ENCODE measurements at places on chromosomes 16 and 17.
A peak's percentile ranks its signal among the peaks of the same experiment; 100 is the strongest.

- DNase-seq: no peak
These were observed 225.3 kb downstream of the KATNIP start for GRCh38 chr16:27775254-27775653.

DNA sequence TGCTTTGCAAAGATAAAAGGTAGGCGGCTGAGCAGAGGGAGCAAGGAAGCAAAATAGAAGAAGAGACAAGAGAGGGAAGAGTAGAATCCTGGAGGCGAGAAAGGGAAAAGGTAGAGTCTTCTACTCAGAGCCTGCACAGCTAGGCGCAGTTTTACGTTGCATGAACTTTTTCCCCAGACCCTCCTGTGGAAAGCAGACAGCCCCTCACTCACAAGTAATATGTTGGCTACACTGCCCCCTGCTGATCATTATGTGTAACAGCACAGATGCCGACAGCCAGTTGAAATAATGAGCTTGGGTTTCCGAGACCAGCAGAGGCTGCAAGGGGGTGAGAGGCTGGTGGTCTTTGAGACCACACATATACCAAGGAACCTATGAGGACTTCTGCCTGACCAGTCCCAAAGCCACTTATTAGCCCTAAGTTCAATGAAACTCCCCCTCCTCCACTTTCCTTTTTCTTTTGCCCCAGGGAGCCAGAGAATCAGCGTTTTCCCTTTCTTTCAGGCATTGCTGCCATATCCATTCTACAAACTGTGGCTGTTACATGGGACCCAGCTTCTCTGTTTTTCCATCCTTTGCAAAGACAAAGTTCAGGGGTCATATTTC is 22.5 kb upstream of the CMTR2 start:
- DNase-seq: no peak

DNA sequence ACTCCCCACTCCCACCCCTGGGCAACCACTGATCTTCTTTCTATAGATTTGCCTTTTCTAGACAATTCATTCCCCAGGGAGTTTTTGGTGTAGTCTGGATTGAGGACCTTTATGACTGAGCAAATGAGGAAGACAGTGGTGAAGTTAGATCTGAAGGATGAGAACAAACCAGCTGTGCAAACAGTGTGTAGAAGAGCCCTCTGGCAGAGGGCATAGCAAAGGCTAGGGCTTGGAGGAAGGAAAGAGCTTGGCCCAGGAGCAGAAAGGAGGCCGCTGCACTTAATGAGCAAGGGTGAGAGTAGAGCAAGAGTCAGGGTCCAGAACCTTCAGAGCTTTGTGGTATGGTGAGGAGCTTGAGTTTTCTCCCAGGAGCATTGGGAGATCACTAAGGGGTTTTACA is 352.7 kb downstream of the CA10 start:
- no peak for DNase-seq

- DNase-seq: no peak
These were observed 1.0 kb downstream of the MYLK3 start for GRCh38 chr16:46746821-46747776.

DNA sequence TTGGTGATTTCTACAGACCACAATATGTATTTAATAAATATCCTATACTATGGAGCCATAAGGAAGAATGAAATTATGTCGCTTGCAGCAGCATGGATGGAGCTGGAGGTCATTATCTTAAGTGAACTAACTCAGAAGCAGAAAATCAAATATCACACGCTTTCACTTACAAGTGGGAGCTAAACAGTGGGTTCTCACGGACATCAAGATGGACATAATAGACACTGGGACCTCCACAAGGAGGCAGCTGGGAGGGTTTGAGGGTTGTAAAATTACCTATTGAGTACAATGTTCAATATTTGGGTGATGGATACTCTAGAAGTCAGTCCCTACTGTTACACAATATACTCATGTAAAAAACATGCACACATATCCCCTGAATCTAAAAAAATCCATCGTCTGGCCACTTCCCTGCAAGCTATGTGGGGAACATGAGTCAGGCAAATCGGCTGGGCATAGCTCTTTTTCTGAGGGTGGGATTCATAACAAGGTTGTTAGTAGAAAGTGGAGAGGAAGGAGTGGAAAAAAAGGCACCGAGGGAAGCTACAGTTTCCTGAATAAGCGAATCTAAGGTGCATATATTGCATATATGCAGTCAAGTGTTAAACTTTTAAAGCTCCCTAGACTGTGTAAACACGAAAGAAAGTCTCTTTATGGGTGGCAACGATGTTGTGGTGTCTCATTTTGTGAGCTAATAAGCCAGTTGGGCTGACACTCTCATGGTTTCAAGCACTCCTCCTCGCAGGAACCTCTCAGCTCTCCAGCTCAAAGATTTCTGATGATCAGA is 135.2 kb upstream of the CPHXL start:
- DNase-seq: no peak

- no peak for DNase-seq
These were observed 97.9 kb upstream of the CRHR1 start for GRCh38 chr17:45686250-45686649.

DNA sequence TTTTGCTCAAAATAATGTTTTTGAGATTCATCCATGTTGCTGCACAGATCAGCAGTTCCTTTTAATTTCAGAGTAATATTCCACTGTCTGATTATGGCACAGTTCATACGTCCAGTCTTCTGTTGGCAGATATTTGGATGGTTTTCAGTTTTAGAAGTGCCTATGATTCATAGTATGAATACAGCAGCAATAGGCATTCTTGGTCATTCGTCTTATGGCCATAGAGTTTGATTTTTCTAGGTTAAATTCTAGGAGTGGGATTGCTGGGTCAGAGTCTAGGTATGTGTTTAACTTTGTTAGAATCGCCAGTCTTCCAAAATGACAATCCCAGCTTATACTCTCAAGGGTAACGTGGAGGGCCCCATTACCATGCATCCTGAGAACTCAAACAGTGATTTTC is 11.5 kb upstream of the IL34 start:
- DNase-seq: no peak

GRCh38 chr16:11326737-11327276 is 18.5 kb upstream of the RMI2 start:
- DNase-seq: no peak

- DNase-seq: peak; percentile 61
These were observed 454 bp downstream of the CCDC40 start for GRCh38 chr17:80036715-80037477.

GRCh38 chr16:28202147-28202746 is 9.5 kb downstream of the XPO6 start:
- no peak for DNase-seq

- DNase-seq: no peak
These were observed 800 bp downstream of the ZNF747 start for GRCh38 chr16:30533748-30534367.

Measured in T1000 (cell line).